Epithelial cell of esophagus (primary cell): ENCODE measurements at places on chromosomes 7 and 10.

DNA sequence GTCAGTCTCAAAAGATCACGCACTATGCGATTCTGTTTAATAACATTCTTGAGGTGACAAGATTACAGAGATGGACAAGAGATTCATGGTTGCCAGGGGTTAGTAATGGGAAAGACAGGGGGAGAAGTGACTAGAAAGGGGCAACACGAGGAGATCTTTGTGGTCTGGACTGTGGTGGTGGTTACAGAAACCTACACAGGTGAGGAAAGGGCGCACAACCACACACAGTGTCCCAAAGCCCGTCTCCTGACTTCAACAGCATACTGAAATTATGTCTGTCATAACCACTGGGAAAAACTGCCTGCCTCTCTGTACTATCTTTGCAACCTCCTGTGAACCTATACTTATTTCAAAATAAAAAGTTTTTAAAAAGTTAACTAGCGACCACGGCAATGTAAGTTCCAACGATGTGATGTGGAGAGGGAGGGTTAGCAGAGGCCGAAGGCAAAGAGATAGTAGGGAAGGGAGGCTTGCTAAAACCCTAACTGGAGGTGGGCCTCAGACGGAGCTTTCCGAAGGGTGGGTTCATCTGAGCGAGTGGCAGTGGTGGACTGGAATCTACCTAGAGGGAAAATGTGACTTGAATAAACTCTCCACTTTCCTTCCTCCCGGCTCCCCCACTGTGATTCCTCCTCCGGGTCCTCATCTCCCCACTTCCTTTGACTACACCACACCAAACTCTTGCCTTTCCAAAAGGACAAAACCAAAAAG lies 43.7 kb downstream of the GNA12 start:
- no peak for DNase-seq

GRCh38 chr7:93921607-93922566 lies at the start of gene GNG11:
GNG11 (plus strand) TSS chr7:93921735; CDS start chr7:93922138, 403 bp downstream.
- DNase-seq: peak; percentile 37

GRCh38 chr7:158274404-158274811 lies 313.2 kb downstream of the PTPRN2 start:
- no peak for DNase-seq

- peak; percentile 61 for DNase-seq
Measured at GRCh38 chr7:48681006-48681405, 243.3 kb upstream of the CDC14C start.

- DNase-seq: no peak
Measured at GRCh38 chr7:147912946-147913638, 677.5 kb upstream of the C7orf33 start.

- peak; percentile 50 for DNase-seq
Measured at GRCh38 chr7:100825751-100826513, 1.4 kb downstream of the EPHB4 start.

GRCh38 chr10:48633381-48634197 lies 28.7 kb upstream of the ARHGAP22 start:
- no peak for DNase-seq

DNA sequence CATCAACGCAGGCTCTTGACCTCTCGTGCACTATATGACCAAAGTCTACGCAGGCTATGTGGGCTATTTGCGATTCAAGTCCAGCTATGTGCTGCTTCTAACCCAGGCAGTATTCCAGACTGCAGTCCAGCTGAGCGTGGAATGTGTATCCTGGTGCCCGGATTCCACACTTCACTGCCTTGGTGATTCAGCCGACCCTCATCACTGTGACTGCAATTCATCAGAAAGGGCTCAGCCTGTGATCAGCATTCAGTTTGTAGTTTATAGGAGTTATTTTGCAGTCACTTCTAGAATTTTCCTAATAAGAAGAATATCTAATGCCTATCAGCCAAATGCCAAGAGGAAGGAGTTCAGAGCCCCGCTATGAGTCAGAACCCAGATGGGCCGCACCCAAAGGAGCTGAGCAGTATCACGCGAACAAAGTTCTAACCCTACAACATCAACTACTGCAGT lies 119.8 kb upstream of the LANCL2 start:
- DNase-seq: peak; percentile 53

GRCh38 chr7:47604496-47604890 lies 22.6 kb upstream of the TNS3 start:
- no peak for DNase-seq

DNA sequence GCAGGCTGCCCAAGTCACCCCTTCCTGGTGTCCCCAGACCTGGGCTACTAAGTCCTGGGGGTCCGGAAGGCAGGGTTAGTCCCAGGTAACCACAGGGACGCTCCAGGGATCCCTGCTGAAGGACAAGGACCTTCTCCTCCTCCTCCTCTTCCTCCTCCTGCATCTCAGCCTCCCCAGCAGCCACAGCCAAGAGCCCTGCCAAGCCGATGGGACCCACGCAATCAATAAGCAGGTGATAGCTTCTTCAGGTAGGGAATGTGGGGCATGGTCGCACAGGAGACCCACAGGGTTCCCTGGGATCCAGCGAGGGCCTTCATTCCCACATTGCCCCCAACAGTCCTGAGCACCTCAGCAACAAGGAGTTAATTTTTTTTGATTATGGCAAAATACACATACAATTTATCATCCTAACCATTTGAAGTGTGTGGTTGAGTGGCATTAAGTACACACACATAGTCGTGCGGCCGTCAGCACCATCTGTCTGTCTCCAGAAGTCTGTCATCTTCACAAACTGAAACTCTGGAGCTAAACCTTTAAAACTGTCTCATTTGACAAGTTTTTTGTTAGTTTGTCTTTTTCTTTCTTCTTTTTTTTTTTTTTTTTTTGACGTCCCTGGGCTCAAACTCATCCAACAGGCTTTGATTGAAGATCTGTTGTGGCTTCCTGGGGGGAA lies 12.1 kb downstream of the CRYGN start:
- DNase-seq: no peak

DNA sequence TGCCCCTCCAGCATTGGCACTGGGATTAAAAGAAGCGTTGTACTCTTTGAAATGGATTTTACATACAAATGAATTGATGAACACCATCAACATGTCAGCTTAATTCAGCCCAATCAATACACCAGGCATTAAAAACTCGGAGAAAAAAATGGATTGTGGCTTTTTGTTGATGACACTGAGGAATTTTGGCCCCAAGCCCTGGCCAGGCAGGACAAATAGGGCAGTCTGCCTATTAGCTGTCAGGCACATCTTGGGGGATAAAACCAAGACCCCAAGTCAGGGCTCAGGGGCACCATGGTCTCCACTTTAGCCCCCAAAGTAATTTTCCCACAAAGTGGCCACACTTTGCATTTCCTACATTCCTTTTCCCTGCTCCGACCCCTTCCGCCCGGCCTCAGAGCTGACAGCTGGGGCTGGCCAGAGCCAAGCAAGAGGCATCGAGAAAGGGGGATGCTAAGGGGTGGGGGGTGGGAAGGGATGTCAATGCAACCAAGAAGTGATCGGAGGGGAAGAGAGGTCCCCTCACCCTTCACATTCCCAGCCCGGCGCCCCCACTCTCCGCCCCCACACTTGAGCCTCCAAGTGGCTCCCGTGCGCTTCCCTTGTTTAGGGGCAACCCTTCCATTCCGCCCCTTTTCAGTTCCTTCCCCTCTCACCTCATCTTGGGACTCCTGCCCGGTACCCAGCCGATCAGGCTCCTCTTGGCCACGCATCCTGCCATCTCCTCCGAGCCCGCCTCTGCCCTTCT lies 711 bp downstream of the HIP1 start:
- no peak for DNase-seq

DNA sequence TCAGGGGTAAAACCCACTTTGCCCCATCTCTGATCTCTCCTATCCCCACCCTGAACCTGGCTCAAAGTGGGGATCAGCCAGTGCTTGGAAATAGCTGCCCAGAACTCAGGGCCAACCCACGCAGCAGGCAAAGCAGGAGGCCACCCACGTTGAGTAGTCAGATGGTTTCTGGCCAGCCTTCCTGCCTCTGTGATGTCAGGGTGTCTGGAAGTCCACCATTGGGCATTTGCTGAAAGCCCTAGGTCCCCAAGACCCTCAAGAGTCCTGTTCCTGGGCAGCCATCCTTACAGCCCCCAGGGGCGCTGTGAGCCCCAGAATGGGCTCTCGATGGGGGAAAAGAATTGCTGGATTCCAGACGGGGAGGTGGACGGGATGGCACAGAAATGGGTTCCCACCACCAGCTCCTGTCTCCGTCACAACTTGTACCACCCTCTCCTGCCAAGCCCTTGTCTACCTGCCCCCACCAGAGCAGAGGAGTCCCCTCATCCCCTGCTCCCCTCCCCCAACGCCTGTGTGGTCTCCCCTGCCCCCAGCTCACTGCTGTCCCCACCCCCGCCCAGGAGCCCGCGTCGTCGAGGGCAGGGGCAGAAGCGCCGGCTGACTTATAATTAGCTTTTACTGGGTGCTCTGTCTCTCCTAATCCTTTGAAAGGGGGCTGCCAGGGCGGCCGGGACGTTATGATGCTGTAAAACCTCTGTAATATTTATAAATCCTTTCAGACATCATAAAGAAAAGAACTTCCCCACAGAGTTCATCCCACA lies 3.9 kb downstream of the MYL10 start:
- no peak for DNase-seq

DNA sequence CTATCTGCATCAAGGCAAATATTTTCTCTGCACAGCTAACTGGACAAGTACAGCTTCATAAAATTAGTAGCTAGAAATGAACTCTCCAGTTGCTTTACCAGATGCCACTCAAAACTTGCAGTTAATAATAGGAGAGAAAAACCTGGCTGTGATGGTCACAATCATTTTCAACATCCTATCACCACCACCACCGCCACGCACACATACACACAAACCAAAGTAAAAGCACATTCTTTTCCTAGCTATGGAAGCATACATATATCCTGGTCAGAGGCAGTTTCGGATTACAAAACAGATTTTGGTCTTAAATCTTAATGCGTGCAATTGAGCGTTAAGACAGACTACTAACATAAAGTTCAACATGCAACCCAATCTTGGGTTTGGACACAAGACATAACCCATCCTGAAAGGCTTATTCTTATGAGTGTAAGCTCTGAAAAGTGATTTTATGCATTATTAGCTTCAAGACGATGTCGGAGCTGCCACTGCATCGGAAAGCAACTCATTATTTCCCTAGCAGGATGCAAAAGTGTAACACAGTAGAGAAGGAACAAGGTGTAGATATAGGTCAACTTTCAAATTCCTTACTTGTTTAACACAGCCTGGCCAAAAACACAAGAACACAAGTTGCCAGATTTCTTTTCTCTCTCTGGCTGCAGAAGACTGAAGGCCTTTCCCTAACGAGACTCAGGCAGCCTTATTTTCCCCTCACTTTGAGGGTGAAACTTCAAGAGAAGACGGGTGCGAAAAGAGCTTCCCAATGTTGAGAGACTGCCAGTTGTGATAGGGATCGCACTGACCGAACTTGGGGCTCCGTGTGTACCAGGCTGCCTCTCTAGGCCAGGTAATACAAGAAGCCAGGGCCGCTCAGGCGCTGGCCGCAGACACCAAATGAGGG lies 1.2 kb downstream of the CACUL1 start:
- peak; percentile 50 for DNase-seq

- no peak for DNase-seq
Measured at GRCh38 chr10:88253622-88254021, 329.5 kb downstream of the RNLS start.

GRCh38 chr7:728602-729001 lies 1.5 kb upstream of the PRKAR1B start:
- no peak for DNase-seq

DNA sequence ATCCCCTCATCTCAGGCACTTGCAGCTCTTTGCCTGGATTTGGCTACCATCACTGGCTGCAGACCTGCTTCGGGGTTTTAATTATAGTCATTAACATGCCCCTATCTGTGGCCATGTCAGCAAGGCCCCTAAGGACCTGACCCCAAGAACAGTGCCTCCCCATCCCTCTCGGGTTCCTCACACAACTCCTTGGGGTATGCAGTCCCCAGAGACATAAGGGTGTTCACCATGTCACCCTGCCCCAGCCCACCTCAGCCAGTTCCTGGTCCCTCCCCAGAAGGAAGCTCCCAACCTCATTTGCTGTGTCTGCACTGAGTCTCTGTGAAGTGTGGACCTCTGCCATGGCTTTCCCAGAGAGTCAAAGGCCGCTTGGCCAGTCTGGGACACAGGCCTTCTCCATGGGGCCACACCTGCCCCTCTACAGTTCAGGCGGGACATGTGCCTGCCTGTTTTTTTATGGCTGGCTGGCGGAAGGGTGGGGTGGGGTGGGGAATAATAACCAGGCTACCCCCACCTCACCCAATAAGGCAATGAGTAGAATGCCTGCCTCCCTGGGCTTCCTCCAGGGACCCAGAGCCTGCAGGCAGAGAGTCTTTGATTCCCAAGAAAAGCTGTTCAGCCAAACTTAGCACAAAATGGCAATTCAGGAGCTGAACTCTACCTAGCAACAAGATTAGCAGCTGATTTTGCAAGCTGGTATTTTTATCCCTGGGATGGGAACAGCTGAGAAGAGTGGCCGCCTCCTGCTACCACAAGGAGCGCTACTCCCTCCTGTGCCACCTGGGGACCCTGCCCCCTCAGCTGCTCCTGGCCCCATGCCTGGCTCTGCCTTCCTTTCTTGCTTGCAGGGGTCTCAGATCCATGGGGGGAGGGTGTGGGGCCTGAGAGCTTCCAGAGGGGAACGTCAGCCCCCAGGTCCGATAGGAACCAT lies 23.7 kb upstream of the CAMK2B start:
- no peak for DNase-seq

- DNase-seq: peak; percentile 56
Measured at GRCh38 chr10:36114913-36115312, 472.8 kb upstream of the FZD8 start.

- DNase-seq: no peak
Measured at GRCh38 chr7:82317760-82318159, 125.8 kb downstream of the CACNA2D1 start.

DNA sequence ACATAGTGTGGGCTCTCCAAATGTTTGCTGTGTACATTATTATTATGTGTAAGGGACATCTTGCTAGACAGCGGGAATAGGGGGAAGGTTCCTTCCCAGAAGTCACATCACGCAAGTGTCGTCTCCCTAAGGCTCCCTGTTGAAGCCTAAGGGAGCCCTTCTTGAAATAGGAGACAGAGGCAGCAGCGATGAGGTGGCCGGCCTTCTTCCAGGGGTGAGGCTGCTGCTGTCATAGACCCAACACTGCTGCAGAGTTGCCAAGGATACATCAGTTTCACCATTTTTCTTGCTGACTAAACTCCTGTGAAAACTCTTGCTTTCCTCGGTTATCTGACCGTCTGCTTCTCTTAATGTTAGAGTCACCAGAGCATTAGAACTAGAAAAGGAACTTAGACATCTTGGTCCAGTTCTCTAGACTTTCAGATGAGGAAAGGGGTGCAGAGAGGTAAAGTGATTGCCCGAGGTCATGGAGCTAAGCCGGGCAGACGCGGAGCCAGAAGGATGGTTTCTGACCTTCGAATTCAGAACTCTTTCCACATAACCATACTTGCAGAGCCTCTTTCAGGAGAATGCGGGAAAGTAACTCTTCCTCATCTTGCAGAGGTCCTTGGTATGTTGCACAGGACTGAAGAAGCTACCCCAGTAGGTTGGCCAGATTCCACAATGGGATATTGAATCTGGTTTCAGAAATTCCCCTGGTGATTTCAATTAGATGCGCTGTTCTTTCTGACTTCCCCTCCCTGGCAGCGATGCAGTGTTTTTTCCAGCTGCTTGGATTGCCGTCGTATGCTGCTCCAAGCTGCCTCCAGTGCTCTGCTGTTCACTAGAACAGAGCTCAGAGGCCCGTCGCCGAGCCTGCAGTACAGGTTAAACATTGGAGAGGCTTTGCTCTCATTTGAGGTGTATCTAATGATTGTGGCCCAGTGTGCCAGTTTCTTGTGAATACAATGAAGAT lies 217.1 kb downstream of the CAMK1D start:
- DNase-seq: no peak
